GM13977 (cell line): ENCODE measurements at places on chromosomes 3 and 15.

GRCh38 chr3:172003146-172003545, 36.2 kb upstream of the FNDC3B start:
- DNase-seq, result no peak

GRCh38 chr3:154758109-154758868, 321.8 kb upstream of the MME start:
- DNase-seq, result no peak

DNA sequence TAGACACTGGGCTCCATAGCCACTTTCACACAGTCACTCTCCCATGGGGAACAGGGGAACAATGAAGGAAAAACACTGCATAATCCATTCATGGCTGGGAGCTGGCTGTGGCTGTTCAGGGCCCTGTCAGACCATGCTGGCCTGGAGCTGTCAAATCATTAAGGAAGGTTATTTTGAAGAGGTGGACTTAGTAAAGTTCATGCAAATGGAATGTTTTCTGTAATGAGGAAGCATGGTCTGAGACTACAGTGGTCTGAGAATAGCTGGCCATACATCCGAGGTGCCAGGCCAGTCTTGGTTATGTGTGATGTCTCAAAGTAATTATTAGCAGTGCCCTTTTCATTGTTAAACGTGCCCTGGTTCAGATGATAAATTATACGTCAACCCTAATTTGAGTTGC, 117.1 kb upstream of the MRPS22 start:
- DNase-seq, result no peak

- DNase-seq, result no peak
These were observed 126.7 kb downstream of the ARNT2 start for GRCh38 chr15:80530737-80531365.

DNA sequence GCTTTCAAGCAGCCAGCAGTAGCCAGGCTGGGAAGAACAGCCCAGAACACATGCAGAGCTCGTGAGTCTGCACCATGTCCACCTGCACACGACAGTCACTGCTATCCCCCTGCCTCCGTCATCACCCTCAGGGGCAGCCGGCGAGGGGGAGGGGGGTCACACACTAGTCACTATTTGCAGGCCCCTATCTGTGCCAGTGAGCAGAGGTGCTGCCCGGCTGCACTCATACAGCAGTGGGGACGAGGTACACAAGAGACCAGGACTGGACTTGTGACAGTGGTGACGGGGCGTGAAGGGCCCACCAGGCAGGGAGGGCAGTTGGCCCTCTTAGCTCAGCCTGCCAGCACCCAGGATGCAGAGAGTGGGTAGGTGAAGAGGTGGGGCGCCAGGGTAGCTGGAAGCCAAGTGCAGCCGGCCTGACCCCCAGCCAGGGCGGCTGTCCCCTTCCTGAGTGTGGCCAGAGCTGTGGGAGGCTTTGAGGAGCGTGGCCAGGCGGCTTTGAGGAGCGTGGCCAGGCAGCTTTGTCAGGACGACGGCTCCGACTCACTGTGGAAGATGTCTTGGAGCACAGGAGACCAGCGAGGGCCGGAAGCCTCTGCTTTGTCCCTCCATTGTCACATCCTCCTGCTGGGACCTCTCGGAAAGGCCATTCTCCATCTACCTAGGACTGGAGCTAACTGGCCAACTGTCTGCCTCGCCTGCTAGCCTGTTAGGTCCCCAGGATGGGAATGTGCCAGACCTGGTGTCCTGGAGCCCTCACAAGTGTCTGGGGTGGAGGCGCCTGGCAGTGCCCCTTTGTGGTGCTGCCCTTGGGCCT, 52.1 kb upstream of the FGD5 start:
- no peak for DNase-seq

DNA sequence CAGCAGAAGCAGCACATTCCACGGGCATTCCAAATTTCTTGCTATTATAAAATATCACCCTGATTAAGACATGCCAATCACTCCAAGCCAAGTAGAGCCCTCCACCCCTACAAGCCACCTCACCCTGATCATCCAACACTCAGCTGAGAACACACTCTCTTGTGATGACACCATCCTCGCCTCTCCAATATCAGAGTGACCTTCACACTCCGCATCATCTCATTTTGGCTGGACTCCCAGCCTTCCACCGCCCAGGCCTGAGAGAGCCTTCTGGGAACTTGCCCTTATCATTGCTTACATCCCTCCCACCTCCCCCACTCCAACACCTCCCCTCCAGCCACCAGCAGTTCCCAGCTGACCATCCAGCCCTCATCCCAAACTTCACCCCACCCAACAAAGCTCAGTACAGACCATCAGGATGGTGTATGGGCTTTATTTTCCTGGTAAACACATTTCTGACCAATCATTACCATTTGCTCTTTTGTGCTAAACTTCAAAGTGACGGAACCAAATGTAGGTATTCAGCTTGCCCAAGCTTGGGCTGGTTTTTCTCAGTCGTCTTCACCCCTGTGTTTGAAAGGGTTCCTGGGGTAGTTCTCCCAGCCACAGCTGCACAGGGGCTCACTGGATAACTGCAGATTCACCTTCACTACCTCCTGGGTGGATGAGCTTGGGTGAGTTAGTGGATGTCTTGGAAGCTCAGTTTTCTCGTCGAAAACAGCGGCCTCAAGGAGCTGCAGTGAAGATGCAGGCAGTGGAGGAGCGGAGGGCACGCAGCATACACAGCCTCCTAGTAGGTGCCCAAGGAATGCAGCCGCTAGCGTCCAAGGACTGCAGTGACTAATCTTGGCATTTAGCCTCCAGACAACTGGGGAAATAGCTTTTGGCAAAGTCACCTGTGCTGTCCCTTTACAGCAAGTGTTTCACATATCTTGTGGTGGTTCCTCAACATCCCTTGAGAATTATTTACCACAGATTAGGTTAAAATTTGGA, 115.1 kb downstream of the LIPC start:
- no peak for DNase-seq

DNA sequence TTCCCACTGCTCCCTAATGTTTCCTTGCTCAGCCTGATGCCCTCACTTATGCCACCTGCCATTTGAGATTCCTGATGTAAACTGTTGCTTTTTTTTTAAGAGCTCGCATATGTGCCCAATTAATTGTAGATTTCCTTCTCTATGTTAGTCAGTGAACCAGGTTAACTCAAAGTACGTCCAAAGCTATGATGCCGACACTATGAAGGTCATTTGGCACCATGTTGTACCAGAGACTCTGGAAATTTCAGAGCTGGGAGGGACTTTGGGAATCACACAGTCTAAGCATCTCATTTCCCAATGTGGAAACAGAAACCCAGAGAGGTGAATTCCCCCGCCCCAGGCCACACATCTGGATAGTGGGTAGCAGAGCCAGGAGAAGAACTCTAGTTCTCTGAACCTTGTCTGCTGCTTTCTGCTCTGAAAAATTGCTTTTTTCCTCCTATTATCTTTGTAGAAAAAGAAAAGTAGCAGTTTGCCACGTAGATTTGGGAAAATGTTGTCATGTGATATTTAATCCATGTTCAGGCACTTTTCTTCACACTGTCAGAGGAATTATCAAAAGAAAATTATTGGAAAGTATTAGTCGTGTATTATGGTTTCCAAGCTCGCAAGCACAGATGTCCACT, 38.5 kb upstream of the TNFAIP8L3 start:
- no peak for DNase-seq

- DNase-seq, result no peak
These were observed 10.6 kb upstream of the ACAN start for GRCh38 chr15:88792342-88793282.

DNA sequence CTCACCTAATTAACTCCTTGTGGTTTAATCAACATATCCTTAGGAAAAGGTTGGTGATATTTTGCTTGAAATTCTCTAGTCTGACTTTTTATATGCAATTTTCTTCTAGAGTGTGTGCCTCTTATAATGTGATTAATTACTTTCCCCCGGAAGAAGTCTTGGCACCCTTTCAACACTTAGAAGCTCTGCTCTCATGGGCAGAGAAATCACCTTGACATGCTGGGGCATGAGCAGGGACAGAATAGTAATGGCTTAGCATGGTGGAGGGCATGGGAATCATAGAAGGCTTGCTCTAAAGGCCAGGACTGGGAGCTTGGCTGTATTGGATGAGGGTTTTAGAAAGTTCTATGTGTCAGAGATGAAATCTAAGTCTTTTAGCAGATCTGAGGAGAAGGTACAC, 293.5 kb downstream of the AGBL1 start:
- DNase-seq, result no peak

DNA sequence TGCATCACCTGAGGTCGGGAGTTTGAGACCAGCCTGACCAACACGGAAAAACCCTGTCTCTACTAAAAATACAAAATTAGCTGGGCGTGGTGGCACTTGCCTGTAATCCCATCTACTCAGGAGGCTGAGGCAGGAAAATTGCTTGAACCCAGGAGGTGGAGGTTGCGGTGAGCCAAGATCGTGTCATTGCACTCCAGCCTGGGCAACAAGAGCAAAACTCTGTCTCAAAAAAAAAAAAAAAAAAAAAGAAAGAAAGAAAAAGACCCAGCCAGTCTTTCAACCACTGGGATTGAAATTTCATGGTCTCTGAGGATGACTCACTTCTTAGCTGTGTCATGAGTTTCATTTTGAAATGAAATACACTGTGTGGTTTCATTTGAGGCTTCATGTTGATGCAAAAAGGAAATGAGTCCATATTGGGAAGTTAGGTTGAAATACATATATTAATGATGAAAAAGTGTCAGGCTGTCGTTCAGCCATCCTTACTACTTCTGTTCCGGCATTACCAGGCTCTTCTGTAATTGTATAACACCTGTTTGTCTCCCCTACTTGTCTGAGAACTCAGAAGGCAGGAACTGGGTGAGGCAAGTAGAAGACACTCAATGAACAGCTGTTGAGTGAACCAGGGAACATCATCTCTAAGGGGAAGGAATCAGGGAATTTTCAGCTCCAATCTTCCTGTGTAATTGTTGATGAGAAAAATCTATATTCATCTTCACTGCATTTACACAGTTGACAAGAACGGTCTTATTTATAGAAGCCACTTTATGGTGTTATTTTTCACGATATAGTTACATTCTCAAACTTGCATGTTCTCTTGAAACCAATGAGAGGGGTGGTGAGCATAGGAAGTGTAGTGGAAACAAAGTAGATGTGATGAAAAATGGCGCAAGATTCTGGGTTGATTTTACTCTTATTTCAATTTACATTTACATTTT, 87.4 kb downstream of the NFKBIZ start:
- peak; percentile 79 for DNase-seq

DNA sequence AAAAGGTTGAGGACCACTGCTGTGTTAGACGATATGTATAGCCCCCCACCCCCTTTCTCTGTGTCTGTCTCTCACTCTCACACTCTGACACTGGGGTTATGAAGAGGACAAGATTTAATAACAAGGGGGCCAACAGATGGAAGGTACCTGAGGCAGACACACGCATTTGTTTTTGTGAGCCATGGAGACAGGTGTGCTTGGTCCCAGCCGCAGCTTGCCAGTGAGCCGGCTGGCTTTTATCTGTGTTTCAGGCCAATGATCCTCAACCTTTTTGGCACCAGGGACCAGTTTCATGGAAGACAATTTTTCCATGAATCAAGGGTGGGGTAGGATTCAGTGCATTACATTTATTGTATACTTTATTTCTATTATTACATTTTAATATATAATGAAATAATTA, 394.9 kb upstream of the RGMA start:
- no peak for DNase-seq

DNA sequence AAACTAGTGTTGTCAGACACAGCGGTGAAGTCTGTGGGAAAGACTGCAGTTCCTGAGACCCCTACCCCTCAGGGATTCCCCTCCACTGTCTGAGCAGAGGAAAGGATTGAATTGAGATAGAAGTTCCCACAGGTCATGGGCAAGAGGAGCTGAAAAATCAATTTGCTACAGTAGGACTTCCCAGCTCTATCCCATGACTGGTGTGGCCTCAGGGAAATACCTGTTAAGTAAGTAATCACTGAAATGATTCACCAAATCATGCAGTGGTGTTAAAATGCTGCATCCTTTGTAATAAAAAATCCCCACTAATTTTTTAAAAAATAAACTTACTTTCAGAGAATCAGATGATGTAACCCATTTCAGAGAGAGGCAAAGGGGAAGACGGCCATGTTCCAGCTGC, 45.0 kb upstream of the SPRED1 start:
- DNase-seq, result no peak

DNA sequence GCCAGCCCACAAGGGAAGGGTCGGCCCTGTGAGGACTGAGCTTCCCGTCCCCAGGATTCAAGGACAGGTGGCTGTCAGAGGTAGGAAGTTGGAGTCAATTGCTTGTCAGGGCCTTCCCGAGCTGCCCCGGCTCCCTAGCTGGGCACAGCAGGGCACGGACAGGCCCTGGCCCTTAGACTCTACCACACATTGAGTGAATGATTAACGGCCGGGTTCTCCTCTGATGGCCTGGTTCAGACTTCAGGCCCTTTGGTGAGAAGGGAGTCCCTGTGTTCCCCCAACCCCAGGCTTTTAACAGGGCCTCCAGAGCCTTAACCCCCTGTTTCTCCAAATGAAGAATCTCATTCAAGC, 16.4 kb upstream of the FGD5 start:
- DNase-seq, result no peak

- DNase-seq, result no peak
These were observed 343.0 kb downstream of the MFSD1 start for GRCh38 chr3:159144891-159145290.

DNA sequence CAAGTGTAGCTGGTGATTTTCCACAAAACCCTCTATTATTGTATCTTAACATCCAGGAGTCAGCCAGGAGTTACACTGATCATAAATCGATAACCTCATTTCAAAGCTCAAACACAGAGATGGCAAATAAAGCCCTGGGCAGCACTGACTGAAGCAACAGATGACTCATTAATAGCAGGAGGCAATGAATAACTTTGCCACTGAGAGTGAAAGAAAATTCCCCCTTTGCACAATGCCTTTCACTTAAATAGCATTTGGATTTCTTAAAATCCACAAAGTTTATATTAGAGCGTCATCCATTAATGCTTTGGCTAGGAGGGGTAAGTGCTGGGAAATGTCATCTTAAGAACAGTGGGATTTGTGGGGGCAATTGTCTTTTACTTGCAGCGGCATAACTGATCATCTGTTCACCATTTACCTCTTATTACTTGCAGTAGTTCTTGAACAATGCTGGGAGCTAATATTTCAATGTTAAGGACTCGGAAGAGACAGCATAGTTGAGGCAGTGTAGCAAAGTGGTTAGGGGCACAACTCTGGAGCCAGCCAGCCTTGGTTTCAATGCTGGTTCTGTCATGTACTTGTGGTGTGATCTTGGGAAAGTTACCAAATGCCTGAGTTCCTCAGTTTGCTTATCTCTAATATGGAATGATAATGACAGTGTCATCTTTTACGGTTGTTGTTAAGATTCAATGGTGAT, 630.4 kb upstream of the TBL1XR1 start:
- DNase-seq, result no peak

DNA sequence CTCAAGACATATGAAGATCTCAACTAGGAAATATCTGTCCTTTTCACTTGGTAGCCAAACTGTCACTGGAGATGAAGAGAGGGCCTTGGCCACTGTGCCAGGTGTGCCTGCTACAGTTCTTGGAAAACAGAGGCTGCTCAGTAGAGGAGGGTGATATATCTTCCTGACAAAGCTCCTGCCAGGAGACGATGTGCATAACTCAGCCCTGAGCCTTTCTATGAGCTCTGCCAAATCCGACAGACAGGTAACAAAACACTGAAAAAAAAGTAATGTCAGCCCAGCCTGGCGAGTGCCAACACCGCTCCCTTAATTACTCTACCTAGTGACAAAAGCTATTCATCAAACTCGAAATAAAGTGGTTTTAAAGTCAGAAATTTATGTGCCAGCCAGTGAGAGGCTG, 123.2 kb downstream of the MFSD1 start:
- no peak for DNase-seq

GRCh38 chr15:38896647-38897046, 332.0 kb upstream of the RASGRP1 start:
- no peak for DNase-seq
